IPS-NIHi11 (cell line): ENCODE measurements at places on chromosomes 12 and 14.

DNA sequence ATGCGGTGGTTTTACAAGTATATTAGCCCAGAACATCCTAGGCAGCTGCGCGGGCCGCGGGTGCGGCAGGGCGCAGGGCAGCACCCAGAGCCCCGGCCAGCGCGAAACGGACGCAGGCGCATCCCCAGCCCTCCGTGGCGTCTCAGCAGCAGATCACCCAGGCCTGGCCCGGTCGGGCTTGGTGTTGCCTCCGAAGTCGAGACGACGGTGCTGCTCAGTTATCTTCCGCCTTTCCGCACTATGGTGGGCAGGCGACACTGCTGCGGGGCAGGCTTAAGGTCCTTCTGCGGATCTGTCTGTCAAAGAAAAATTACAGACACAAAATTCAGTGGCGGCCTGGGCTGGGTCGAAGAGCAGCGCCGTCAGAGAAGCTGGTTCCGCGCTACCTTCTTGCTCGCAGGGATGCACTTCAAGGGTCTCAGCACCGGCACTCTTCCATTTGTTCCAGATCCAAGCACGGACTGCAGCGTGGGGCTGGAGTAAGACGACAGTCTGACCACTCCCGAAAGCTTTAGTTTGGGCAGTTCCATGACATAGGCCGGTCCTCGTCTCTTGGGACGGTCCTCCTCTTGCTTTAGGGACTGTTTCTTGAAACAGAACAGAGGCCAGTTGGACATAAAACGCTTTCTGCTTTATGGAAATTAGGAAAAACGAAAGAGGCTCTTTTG lies 75.8 kb downstream of the MOK start:
- DNase-seq, result no peak

GRCh38 chr12:81626406-81626805 lies 132.7 kb downstream of the PPFIA2 start:
- no peak for DNase-seq

DNA sequence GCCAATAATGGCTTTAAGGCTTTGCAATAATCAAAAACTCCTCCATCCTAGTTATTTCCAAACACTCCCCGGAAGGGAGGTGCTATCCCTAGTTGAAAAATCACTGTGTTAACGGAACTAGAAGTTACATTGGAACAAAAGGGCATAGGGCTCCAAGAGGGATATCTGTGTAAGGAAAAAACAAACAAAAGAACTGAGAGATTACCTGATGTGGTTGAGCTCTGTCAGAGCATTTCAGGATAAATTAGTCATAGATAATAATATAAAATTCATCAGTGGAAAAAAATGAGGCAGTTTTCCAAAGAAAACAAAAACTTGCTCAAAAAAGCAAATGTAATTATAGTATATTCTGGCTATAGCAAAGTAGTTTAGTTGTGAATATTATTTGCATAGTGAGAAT lies 27.4 kb upstream of the PAPLN start:
- DNase-seq, result no peak

DNA sequence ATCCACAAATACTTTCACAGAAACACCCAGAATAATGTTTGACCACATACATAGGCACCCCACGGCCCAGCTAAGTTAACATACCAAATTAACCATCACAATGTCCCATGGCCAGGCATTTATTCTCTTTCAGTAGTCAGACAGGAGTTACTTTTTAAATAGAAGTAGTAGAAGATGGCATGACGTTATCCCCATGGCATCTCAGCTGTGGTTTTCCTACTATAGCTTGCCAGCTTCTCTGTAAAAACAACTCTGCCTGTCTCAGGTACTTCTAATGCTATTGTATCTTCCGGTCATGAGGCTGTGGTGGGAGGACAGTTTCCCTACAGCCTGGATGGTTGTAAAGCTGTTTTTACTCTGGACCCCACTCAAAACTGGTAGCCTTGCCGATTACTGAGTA lies 19.3 kb downstream of the CTSG start:
- DNase-seq, result no peak

GRCh38 chr12:13128291-13128965 lies 25.0 kb upstream of the GSG1 start:
- DNase-seq, result no peak

DNA sequence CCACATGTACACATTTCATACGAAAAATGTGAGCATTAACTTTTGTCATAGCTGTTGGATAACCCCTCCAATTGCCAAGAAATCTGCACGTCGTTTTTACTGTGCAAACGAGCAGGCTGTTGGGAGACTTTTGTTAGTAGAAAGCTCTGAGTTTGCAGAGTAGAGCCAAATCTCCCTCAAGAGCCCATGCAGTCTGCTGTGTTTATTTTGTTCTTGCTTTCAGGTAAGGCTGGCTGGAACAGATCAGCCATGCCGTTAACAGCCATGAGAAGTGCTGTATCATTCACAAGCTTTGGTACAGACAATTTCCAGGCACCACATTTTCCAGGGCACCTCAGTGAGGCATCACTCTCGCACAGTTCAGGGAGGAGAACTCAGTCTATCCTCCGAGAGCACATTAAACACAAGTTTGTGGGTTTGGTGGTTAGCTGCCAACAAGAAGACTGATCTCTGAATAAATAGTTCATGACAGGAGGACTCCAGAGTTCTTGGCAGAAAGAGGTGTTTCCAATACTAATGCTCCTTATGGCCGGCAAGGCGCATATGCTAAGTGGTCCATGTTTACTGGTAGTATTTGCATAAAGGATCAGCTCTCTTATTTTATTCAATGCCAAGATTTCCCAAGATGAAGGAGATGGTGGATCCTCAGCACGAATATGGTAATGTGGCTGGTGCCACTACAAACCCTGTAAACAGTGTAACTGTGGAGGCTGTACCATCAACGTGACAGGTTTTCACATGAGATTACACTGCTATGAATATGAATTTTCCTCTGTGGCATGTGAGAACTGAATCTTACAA lies 30.3 kb upstream of the PELI2 start:
- DNase-seq, result no peak

DNA sequence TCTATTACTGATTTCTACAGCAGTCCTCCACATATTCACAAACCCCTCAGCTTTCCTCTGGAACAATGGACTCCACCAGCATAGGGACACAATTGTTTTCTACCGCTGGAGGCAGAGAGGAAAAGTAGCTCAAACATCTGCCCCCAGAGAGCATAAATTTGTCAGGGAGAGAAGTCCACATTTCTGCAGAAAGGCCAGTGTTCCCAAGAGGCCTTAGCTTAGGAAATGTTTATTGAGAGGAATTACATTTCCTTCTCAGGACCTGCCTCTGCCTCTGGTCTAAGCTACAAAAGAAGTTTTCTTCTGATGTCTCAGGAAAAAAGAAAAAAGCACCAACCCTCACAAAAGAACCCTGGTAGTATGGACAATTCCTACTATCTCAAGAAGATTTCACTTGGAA lies 217.8 kb upstream of the BMP4 start:
- no peak for DNase-seq

DNA sequence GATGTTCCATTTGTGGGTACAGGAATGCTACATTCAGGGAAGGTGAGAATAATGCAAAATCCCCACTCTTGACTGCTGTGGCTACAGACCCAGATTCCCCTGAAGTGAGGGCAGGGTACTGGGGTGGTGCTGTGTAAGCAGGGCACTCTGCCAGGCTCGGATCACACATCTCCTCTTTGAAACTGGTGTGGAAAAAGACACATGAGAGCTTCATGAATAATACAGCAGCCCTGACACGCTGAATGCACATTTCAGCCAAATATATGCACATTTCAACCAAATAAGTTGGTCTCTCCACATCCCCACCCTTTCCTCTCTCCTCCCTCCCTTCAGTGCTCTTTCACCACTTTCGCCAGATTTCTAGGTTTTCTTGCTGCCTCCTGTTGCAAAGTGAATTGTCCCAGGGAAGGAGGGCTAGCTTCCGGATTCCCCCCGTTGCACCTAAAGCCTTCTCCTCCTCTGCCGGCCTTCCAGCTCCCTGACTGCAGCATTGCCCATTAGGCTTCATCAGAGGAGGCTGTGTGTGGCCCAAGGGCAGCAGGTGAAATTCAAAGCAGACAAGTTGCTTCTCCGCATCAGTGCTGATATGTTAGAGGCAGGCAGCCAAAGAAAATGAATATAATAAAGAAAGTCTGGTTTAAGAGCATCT lies 118.2 kb upstream of the TMCC3 start:
- DNase-seq, result no peak

GRCh38 chr12:105067511-105068031 lies 16.7 kb downstream of the ALDH1L2 start:
- DNase-seq, result no peak

DNA sequence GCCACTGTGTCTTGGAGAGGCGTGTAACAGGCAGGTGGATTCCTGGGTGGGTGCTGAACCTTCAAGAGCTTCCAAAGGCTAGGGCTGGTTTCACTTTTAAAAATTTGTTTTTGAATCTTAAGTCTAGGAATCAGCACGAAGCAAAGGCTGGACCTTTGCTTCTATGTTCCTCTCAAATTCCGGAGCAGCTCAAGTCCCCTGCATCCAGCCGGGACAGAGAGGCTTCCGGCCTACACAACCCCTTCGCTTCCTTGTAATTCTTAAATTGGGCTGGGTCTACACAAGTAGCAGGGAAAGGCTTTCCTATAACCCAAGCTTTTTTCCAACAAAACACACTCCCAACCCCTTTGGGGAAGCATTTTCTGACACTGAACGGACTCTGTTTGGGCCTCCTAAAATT lies 8.3 kb downstream of the HOXC12 start:
- no peak for DNase-seq

GRCh38 chr14:77674931-77675330 lies 32.9 kb downstream of the ALKBH1 start:
- no peak for DNase-seq

DNA sequence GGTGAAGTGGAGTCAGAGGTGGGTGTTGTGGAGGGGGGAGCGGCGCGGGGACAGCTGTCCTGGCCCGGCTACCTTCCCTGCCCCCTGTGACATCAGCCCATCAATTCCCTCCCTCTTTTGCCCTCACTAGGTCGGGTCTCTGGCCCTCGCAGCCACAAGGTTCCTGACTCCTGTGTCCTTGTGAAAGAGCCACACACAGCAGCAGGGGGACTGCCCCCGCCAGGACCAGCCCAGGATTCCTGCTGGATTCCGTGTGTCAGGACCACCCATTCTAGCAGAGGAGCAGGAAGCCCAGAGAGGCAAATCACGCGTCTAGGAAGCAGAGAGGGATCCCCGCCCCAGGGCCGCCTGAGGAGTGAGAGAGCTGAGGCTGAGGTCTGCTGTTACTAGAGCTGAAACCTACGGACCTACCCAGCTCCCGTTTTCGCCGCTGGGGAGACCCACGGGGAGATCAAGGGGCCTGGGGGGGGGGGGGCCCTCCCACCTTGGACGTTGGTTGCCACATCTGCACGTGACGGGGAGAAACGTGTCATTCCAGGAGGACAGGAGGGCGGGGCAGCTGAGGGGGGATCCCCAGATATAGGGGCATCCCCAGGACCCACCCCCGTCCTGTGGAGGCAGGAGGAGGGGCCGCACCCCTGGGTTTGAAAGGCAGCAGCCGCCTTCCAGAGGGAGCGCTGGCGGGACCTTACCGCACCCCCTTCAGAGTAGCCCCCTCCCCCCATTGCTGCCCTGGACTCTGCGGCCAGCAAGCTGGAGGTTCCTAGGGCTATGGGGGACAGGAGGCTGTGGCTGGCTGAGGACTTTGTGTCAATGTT lies 12.5 kb upstream of the INF2 start:
- no peak for DNase-seq

GRCh38 chr12:62683776-62684569 lies 217.3 kb downstream of the MON2 start:
- DNase-seq, result peak; percentile 23

- DNase-seq, result peak; percentile 86
Measured at GRCh38 chr12:119804011-119804641, 73.0 kb downstream of the CIT start.

GRCh38 chr14:92850492-92850891 lies 56.4 kb downstream of the GOLGA5 start:
- no peak for DNase-seq

DNA sequence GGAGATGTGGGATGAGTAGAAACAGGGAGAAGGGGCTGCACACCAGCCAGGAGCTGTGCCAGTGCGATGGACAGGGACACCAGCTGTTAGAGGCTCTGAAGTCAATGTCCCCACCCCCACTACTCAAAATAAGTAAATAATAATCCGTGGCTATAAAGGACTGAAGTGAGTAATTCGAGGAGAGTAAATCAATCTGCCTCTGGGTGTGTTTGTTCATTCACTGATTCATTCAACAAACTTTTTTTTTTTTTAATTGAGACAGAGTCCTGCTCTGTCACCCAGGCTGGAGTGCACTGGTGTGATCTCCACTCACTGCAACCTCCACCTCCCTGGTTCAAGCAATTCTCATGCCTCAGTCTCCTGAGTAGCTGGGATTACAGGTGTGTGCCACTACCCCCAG lies 363.6 kb downstream of the TMEM132D start:
- no peak for DNase-seq

DNA sequence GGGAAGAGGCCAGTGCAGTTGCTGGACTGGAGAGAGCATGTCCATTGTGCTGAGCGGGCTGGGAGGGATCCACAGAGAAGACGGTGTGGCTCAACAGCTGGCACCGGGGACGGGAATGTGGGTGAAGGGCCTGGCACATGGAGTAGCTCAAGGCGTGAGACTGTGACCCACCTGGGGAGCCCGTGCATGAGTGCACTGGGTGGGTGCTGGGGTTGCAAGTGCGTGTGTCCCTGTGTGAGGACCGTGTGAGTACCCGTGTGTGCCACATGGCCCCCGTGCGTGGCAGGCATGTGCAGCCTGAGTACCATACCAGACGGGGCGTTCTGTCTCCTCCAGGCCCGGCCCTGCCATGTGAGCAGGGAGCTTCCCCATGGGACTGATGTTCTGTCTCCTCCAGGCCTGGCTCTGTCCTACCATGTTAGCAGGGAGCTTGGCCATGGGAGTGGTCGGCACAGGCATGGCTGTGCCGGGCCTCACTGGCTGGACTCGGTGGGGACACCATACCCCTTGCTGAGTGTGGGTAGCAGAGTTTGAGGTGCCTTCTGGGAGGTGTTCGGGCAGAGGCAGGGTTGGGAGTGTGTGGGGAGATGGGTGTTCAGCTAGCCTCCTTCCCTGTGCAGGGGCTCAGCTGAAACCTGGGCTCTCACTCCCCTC lies 234.4 kb downstream of the TMEM121 start:
- no peak for DNase-seq

GRCh38 chr14:36256126-36256801 lies 64.2 kb downstream of the MBIP start:
- no peak for DNase-seq

GRCh38 chr14:71711125-71711524 lies 221.1 kb upstream of the RGS6 start:
- DNase-seq, result no peak

GRCh38 chr12:90974286-90974685 lies 19.3 kb upstream of the CCER1 start:
- no peak for DNase-seq

GRCh38 chr14:81400202-81400678 lies at the start of gene STON2:
STON2 (minus strand) TSS chr14:81400324; CDS start chr14:81398382, 1,942 bp downstream.
- no peak for DNase-seq

GRCh38 chr12:111991946-111992345 lies 21.0 kb downstream of the TMEM116 start:
- no peak for DNase-seq

GRCh38 chr12:105841840-105842239 lies 296.9 kb downstream of the NUAK1 start:
- no peak for DNase-seq

- no peak for DNase-seq
Measured at GRCh38 chr12:31019976-31020375, 53.7 kb upstream of the DDX11 start.

- no peak for DNase-seq
Measured at GRCh38 chr14:64856529-64857445, 22.9 kb downstream of the SPTB start.
